Stimulated activated naive CD4-positive, alpha-beta T cell (primary cell): ENCODE measurements at places on chromosomes 4 and X.

DNA sequence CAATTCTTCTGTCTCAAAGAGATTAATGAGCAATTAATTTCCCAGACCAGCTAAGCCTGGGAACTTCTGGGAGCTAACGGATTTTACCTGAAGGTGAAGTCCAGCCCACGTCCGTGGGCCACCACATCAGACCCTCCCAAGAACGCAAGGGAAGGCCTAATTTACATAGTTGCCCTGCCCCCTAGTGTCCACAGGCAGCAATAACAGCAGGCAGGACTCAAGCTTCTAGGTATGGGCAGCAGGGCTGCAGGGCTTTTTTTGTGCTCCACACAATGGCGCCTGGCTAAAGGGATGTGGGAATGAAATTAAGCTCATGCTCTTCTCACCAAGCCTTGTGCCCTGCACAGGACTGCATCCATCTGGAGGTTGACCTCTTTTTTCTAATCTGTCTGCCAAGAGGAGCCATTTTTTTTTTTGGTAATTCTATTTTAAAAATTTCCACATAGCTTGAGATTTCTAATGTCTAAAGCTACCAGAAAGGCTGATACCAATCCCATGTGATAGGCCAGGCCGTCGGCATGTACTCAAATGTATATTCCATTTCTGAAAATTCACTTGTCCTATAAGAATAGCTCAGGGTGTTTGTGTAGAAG lies 111.9 kb upstream of the TMEM164 start:
- DNase-seq, result peak; percentile 16

DNA sequence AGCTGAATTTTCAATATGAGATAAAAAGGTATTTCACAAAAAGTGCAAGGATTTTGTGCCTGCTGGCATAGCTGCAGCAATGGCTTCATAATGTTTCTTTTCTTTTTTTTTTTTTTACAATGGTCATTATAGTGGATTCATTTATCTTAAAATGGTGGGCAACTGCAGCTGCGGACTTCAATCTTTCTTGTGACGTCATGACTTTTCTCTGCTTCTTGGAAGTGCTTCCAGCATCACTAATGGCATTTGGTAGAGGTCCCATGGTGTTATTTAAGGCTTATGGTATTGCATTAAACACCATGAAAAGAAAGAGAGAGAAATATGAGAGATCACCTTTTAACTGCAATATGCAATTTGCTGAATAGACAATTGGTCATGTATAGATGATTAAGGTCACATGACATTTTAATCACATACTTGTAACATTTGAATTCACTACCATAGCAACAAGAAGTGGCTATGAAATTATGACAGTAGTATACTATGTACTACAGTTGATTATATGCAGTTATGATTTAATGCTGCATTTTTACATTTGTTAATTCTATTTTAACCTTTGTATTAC lies 684.0 kb upstream of the AADAT start:
- DNase-seq, result no peak

GRCh38 chr4:94219402-94219801 lies 11.7 kb downstream of the SMARCAD1 start:
- no peak for DNase-seq

- DNase-seq, result no peak
These were observed 7.2 kb upstream of the PPEF2 start for GRCh38 chr4:75909405-75909804.

- no peak for DNase-seq
These were observed 394.6 kb downstream of the PCDH7 start for GRCh38 chr4:31114816-31115215.

DNA sequence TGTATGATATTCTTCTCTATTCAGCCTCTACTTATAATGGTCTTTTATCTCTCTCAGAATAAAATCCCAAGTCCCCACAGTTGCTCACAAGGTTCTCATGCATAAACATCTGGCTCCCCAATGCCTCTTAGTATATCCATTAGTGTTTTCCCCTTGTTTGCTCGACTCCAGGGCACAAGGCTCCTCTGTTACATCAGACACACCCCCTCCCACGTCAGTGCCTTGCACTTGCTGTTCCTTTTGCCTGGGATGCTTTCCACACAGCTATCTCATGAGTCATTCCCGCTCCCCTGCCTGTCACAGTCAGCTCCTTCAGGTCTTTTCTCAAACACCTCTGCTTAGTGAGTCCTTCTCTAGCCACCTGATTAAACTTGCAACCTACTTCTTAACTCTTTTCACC lies 260.2 kb downstream of the IL1RAPL1 start:
- DNase-seq, result no peak

DNA sequence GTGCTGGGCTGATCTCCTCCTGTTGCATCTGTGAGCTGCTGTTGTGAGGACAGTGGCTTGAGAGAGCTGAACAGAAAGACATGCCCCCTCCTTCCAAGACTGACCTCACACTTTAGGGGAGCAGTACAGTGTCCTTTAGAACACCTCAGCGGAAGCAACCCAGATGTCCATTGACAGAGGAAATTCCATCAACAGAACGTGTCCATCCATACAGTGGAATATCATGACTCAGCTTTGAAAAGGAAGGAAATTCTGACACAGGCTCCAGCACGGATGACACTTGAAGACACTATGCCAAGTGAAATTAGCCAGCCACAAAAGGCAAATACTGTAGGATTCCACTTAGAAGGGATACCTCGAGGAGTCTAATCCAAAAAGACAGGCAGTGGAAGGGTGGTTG lies 103.5 kb downstream of the GPR143 start:
- DNase-seq, result no peak

- no peak for DNase-seq
These were observed 65.3 kb upstream of the FBXW7 start for GRCh38 chr4:152601156-152601555.

GRCh38 chrX:119604766-119605463 lies 1.3 kb downstream of the NKRF start:
- no peak for DNase-seq
